ENCODE measurements at places on chromosomes 13 and 19.

GRCh38 chr19:2270423-2271233, 11.3 kb downstream of the PEAK3 start:
- DNase-seq: no peak

GRCh38 chr19:575527-576506, 3.4 kb downstream of the BSG start:
- DNase-seq: no peak

DNA sequence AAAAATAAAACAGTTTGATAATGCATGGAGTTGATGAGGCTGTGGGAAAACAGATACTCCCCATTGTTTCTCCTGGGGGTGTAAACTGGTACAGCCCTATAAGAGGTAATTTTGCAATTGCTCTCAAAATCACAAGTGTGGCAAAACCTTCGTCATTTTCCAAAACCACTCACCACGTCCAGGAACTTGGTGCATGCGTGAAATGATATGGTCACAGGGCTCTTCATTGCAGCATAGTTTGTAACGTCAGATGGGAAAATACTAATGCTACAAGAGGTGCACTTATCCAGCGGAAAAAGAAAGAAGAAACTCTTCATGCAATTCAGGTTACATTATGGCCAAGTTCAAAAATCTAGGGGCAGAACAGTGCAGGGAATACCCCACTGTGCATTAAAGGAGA, 11.9 kb upstream of the PLAUR start:
- DNase-seq: no peak

DNA sequence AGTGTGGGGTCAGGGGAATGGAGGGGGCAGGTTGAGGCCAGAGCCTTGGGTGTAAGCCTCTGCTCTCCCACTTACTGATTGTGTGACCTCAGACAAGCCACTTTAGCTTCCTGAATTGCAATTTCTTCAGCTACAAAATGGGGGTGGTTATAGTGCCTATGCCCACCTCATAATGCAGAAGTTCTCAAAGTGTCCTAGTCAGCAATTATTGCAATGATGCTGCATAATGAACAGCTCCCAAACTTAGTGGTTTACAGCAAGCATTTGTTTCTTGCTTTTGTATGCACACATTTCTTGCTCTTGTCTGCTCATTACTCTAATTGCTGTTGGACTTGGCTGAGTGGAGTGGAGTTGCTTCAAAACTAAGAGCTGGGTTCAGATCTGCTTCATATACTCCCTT, 36.0 kb downstream of the CYP4F22 start:
- no peak for DNase-seq

DNA sequence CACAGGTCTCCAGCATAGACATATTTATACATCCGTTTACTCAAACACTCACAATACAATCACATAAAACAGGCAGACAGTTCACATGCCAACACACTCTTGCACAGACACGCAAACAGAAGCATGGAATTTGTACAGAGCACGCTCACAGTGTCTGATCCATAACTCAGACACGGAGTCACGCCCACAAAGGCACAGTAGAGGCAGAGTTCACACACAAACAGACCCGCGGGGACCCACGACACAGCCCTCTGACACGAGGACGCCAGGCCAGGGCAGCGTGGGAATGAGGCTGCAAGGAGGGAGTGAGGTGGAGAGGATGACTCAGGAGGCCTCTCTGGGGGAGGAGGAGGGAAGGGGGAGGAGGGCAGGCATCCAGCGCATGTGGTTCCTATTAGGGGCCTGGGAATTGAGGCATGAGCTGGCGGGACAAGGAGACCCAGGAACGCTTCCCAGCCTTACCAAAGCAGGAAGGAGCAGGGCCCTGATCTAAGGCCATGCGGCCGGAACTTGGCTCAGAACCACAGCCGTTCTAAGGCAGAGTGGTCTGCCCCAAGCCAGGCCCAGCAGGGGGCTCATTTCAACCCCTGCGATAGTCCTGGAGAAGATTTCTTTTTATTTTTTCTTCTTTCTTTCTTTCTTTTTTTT, 9.1 kb upstream of the OLFM2 start:
- DNase-seq: no peak

GRCh38 chr19:17985037-17985818, 18.3 kb downstream of the KCNN1 start:
- DNase-seq: no peak

DNA sequence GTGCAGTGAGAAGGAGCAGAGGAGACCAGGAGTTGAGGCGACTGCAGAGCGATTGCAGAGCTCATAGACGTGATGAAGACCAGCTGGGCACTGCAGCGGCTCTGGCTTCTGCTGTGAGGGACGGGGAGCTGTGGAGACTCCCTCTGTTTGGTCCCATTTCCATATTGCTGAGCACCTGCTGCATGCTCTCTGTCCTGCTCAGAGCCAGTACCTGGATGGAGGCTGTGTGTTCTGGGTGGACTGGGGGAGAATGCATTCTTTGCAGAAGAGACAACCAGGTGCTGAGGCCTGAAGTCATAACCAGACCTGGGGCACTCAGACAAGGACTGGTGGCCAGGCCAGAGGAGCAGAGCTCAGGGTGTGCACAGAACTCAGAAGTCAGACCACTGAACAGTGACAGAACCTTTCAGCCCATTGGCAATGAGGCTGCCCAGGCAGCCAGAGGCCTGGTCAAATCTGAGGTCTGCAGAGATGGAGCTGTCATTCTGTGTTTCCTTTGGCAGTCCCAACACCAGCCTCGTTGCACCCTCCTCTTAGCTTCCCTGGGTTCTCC, 1.3 kb upstream of the A1BG start:
- DNase-seq: no peak

GRCh38 chr13:99403458-99403971, 96.3 kb upstream of the GPR183 start:
- no peak for DNase-seq

GRCh38 chr19:37251308-37252229, 33.6 kb downstream of the ZNF383 start:
- DNase-seq: no peak

GRCh38 chr13:52851137-52851962, 2.9 kb upstream of the PCDH8 start:
- peak; percentile 98 for DNase-seq

GRCh38 chr19:54515156-54515555, 12.5 kb downstream of the LAIR2 start:
- DNase-seq: no peak

DNA sequence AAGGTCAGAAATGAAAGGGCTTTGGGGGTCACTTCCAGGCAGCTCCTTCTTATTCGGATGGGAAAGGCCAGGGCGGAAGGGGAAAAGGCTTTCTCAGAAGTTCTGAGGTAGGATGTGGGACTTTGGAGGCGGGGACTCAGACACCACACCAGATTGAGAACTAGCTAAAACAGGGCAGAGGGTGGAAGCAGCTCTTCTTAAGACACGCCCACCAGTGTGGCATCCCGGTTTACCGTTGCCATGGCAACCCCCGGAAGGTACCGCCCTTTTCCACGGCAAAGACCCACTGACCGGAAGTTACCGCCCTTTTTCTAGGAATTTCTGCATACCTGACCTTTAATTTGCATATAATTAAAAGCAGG, 3.8 kb upstream of the LILRA5 start:
- DNase-seq: peak; percentile 18

- peak; percentile 68 for DNase-seq
Measured at GRCh38 chr19:47427241-47428176, 8.2 kb upstream of the MEIS3 start.

DNA sequence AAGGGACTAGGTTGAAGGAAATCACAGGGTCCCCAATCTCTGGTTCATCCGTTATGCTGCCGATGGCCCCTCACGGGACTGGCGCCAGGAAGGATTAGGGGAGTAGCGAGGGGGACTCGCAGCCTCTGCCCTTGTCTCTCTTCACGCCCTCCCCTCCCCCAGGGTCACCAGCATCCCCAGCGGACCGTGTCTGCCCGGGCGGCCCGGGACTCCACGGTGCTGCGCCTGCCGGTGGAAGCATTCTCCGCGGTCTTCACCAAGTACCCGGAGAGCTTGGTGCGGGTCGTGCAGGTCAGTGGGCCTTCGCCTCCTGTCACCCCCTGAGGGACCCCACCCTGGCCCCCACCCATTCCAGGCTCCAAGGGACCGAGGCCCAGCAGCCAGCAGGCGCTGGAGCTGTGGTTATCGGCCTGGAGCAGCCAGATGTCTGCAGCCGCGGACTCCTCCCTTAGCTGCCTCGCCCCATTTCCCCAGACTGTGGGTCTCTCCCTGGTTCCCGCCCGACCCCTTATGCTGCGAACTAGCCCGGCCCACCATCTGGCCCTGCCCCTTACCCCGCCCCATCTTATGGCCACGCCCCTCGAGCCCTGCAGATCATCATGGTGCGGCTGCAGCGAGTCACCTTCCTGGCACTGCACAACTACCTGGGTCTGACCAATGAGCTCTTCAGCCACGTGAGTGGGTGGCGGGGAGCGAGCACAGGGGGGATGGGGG, 5.4 kb downstream of the PNPLA6 start:
- no peak for DNase-seq

- DNase-seq: no peak
Measured at GRCh38 chr13:38826182-38826813, 139.4 kb downstream of the FREM2 start.

DNA sequence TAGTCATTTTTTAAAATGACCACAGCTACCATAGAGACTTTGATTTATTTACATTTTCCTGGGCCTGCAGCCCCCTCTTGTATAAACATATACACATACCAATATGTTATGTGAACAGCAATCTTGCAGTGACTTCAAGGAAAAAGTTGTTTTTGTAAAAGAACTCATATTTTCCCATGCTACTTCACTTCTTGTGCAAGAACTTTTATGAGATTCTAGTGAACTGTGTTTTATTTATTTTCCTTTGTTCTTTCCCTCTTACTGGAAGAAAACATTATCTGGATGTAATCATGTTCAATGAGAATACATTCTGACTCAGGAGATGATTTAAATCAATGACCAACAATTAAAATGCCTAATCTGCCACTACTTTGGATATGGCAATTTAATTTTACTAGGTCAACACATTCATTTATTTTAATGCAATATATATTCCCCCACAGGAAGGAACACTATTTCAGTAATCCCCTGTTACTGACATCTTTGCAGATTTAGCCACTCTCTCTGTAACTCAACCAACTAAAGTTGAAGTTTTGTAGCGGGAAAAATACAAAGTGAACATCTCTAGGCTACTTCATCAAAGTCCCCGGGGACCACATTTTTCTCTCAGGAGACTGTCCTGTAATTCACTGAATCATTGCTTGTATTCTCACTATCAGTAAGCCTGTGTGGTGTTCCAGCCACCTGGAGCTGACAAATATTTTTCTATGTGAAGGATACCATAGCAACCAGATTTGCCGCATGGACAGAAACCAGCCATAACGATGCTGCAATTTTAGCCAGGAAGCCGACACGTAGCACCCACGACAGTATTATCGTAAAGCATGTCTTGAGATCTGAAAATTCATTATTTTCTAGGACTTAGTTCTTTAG, 90.5 kb downstream of the STARD13 start:
- DNase-seq: peak; percentile 51

GRCh38 chr13:99614465-99614885, 113.2 kb downstream of the TM9SF2 start:
- peak; percentile 18 for DNase-seq

GRCh38 chr13:20546556-20546955, 20.4 kb upstream of the IFT88 start:
- DNase-seq: no peak

DNA sequence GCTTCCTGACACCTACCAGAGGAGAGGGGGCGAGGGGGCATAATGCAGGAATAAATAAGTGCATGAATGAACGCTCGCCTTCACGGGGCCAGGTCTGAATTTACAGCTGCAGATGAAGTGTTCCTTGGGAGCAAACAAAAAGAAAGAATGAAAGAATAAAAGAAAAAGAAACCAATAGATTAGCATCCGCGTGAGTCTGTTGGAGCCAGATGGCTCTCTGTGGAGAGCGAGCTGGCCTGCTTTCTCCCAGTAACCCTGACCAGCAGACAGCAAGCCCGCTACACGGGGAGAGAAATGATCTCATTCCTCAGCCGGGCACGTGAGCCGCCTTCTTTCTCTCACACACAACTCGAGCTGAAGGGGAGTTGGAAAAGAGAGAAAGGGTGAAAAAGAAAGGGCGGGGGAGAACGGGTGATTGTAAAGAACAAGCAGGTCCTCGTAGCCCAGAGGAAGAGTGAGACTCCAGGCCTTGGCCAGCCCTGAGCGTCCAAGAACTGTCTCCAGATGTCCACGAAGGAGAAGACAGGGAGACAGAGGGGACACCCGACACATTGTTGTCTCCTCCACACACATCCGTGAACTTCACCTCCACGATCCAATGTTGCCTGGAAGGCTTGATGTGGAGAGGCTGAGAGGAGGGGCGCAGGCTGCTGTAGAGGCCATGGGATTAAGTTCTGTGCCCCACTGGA, 81.4 kb downstream of the RNASEH2B start:
- no peak for DNase-seq

DNA sequence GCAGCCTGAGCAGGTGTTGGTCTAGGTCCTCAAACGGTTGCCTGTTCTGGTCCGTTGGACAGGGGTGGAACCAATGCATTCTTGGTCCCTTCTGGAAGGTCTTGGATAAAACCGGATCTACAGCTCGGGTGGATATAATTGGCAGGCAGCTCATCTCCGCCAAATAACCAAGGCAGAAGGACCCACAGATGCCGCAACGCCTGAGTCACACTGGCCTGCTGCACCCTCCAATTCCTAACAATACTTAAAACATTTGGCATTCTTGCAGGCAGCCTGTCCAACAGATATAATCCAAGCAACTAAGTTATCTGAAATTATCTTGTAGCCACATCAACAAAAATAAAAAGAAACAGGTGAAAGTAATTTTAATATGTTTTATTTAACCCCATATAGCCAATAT, 59.0 kb upstream of the FGF14 start:
- no peak for DNase-seq

DNA sequence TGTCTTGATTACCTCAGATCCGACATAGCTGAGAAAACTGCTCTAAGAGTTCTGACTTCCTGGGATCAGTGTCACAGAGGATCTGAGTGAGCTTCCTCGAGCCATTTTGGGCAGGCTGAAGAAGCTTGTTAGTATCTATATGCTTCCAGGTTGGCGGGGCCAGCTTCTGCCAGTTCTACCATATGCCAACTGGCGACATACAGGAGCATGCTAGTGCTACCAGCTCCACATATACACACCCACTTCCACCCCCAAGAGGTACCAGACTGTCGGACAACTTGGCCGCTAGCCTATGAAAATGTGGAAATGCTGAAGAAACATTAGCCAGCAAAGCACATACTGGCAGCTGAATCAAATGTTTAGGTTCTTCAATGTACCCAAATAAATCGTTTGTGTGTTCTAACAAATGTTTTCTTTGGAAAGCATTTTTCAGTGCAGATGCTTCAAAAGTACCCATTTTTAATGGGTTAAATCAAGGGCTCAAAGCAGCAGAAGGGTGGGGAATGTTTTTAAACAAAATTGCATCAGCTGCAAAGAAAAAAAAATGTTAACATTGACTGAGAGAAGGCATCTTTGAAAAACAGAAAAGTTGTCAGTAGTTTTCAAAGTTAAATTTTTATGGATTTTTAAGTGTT, 163.7 kb downstream of the KLF12 start:
- DNase-seq: no peak

DNA sequence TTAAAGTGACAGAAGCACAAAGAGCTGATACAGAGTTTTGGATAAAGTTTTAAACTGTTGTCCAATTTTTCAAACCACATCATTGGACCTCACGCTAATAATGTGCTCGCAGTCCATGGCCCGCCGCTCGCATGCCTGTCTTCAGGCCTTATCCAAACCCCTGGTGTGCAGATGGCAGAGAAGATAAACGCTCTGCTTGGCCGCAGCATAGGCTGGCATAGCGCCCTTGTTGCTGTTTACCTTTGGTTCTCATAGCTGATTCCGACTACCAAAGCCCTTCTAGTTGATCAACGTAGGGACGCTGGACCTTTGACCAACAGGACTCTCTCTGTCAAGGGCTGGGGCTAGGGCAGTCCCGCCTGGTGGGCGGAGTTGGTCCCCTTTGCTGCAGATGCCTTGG, 23.5 kb upstream of the QTRT1 start:
- DNase-seq: no peak

Measured in NCI-H526 treated with DMSO at 0.1 percent for 48 hours (cell line).